ENCODE measurements at places on chromosomes 16 and 17. TPM values are rescaled to one million over a fixed set of nuclear protein-coding genes. Genes with fewer than 3 reads are reported as not detected.
A peak's percentile ranks its signal among the peaks of the same experiment; 100 is the strongest.

The CCL8 gene
- not detected for total RNA-seq

The NPIPB12 gene
- total RNA-seq: 95.3 TPM

The GDPD1 gene
- 2.5 TPM for total RNA-seq

The PRRT2 gene
- 1.1 TPM for total RNA-seq

The GAS7 gene
- total RNA-seq: 2.1 TPM

The PPP1R1B gene
- total RNA-seq: not detected

The NKD1 gene
- total RNA-seq: 0.33 TPM

- peak overlapping the region; percentile 82 for H3K4me3 ChIP-seq
- peaks cover 31% of the 10 kb centered on the region for H3K4me1 ChIP-seq
- H3K27me3 ChIP-seq: peaks cover 11% of the 10 kb centered on the region
- H3K36me3 ChIP-seq: no peaks in the 10 kb centered on the region
Observed at GRCh38 chr17:44345454-44346026, 438 bp downstream of the GRN start.

GRCh38 chr17:78418326-78419026 lies 40.0 kb downstream of the PGS1 start:
- H3K27ac ChIP-seq: no peak overlapping the region
- H3K36me3 ChIP-seq: peaks cover 30% of the 10 kb centered on the region
- H3K4me1 ChIP-seq: peaks cover 57% of the 10 kb centered on the region
- no peak overlapping the region for H3K4me3 ChIP-seq

- no peak for DNase-seq
- no peaks in the 10 kb centered on the region for H3K4me1 ChIP-seq
- H3K27ac ChIP-seq: no peak overlapping the region
Observed at GRCh38 chr16:1173788-1174451, 21.0 kb downstream of the CACNA1H start.

GRCh38 chr16:89602273-89602951 lies 11.0 kb upstream of the DPEP1 start:
- peak; percentile 65 for DNase-seq
- no peak overlapping the region for H3K4me3 ChIP-seq
- no peak overlapping the region for H3K27ac ChIP-seq
- peaks cover 14% of the 10 kb centered on the region for H3K4me1 ChIP-seq
- H3K36me3 ChIP-seq: no peaks in the 10 kb centered on the region

- peaks cover 20% of the 10 kb centered on the region for H3K4me1 ChIP-seq
- DNase-seq: peak; percentile 61
- peaks cover 18% of the 10 kb centered on the region for H3K36me3 ChIP-seq
- peak overlapping the region; percentile 79 for H3K4me3 ChIP-seq
Observed at GRCh38 chr16:81035975-81036750, 521 bp downstream of the ATMIN start.

- DNase-seq: no peak
- H3K4me3 ChIP-seq: no peak overlapping the region
- H3K27me3 ChIP-seq: no peaks in the 10 kb centered on the region
- no peaks in the 10 kb centered on the region for H3K36me3 ChIP-seq
Observed at GRCh38 chr16:52466994-52467393, 79.9 kb downstream of the TOX3 start.

DNA sequence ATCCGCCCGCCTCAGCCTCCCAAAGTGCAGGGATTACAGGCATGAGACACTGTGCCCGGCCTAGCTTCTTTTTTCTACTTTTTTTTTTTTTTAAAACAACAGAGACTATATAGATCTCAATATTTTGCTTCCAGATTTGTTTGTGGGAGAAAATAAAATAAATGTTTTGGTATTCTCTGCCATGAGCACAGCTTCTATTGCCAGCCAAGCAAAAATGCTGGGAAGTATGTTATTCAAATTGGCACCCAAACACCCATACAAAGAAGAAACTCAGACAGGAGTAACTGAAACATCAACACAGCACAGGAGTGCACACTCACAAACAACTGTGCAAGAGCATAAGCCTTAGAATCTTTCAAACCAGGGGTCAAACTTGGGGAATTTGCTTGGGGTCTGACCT lies 37.2 kb upstream of the CLEC3A start:
- no peaks in the 10 kb centered on the region for H3K36me3 ChIP-seq
- DNase-seq: no peak
- no peak overlapping the region for H3K4me3 ChIP-seq
- no peak overlapping the region for H3K27ac ChIP-seq

- H3K27me3 ChIP-seq: no peaks in the 10 kb centered on the region
- no peaks in the 10 kb centered on the region for H3K36me3 ChIP-seq
- H3K27ac ChIP-seq: peak overlapping the region; percentile 32
- H3K4me1 ChIP-seq: peaks cover 40% of the 10 kb centered on the region
- DNase-seq: no peak
Observed at GRCh38 chr16:8872967-8873865, 4.4 kb upstream of the CARHSP1 start.

DNA sequence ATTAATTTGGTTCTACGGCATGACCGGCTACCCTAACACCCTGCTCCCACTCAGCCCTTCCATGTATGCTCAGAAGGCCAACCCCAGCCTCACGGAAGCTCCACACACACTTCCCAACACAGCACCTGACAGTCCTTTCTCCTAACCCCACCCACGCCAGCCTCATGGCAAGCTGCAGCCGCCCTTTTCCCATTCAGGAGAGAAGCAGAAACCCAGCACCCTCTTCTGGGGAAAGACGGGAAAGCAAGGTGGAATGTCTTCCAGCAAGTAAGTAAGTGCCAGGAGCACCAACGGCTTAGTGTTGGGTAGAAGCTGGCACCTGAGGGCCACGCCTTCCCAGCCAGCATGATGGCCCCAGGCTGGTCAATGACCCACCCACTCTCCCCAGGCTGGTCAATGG lies 32.1 kb downstream of the ABR start:
- no peak for DNase-seq
- no peaks in the 10 kb centered on the region for H3K27me3 ChIP-seq
- no peaks in the 10 kb centered on the region for H3K36me3 ChIP-seq
- H3K4me1 ChIP-seq: no peaks in the 10 kb centered on the region
- no peak overlapping the region for H3K4me3 ChIP-seq

DNA sequence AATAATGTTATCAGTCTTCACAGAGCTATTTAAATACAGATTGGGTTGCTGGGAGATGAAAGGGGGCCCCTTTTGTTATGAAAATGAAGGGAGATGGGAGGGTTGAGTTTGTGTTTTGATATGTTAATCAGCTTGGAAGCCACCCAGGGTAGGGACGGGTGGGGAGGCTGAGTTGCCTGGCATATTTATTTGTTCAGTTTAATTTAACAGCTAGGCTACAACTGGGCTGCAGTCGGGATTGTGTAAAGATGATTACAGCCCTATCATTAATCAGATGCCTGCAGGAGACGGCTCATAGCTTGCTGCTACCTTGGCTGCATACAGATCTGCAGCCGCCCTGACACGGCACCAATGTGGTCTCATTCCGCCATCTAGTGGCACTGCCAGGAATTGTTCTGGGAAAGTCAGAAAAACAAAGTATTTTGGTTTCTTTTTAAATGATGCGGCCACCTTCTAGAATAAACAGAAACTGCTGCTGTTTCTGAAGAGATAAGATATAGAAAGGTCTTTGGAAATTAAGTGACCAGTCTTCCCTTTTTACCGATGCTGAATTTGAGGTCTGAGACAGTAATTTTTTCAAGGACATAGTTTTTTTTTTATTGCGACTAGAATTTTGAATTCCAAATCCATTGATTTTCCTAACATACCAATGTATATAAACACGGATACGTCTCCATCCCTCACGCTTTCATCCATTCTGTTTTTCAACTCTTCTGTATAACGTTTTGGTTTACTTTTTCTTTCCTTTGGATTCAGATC lies 458.0 kb upstream of the ASIC2 start:
- DNase-seq: peak; percentile 79
- H3K4me3 ChIP-seq: peak overlapping the region; percentile 38
- H3K27me3 ChIP-seq: peaks cover 22% of the 10 kb centered on the region
- no peaks in the 10 kb centered on the region for H3K36me3 ChIP-seq
- peaks cover 8% of the 10 kb centered on the region for H3K4me1 ChIP-seq
- no peak overlapping the region for H3K27ac ChIP-seq

DNA sequence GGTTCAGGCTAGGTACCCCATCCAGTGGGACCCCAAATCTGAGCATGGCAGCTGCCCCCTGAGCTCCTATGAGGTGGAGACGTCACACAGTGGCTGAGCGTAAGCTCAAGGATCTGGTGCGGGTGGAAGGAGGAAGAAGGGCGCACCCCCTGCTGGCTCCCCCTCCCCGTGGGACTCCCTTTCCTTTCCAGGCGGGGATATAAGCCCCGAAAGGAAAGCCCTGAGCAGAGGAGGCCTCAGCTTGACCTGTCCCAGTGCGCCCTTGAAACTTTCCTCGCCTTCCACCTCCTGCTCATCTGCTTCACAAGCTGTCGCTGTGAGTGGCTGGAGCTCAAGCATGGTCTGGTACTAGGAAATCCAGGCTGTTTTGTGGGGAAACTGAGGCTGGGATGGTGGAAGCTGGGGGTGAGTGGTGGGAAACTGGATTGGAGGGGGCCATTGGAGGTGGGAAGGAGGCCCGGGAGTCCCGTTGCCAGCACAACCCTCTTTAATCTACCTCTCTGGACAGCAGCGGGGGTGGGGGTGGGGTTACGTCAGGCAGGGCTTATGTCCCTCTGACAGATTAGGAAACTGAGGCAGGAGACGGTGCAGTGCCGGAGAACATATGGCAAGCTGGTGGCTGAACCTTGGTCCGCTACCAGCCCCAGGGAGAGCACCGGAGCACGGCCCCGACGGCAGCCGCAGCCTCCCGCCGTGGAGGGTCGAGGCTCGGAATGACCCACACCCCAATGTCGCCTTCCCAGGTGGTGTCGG lies 92.3 kb upstream of the TMEM97 start:
- DNase-seq: no peak
- H3K27me3 ChIP-seq: peaks cover 46% of the 10 kb centered on the region
- no peak overlapping the region for H3K27ac ChIP-seq
- H3K36me3 ChIP-seq: no peaks in the 10 kb centered on the region
- H3K4me1 ChIP-seq: peaks cover 27% of the 10 kb centered on the region
- H3K4me3 ChIP-seq: no peak overlapping the region

DNA sequence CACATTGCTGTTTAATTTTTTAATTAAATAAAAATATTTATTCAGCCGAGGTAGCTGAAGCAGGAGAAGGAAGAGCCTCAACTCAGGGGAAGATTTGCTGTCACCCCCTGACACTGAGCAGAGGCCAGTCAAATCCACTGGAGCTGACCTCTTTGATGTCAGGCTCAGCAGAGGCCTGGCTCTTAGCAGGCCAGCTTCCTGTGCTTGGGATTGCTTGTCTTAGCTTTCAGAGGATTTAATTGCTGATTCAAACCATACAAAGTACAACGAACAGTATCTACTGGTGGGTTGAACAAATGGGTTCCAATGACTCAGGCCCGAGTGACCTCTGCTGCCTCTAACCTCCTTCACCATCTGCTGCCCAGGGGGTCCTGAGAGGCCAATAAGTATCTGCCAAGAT lies 417.0 kb upstream of the HSBP1 start:
- H3K4me3 ChIP-seq: no peak overlapping the region
- no peak overlapping the region for H3K27ac ChIP-seq
- no peak for DNase-seq
- H3K27me3 ChIP-seq: no peaks in the 10 kb centered on the region

DNA sequence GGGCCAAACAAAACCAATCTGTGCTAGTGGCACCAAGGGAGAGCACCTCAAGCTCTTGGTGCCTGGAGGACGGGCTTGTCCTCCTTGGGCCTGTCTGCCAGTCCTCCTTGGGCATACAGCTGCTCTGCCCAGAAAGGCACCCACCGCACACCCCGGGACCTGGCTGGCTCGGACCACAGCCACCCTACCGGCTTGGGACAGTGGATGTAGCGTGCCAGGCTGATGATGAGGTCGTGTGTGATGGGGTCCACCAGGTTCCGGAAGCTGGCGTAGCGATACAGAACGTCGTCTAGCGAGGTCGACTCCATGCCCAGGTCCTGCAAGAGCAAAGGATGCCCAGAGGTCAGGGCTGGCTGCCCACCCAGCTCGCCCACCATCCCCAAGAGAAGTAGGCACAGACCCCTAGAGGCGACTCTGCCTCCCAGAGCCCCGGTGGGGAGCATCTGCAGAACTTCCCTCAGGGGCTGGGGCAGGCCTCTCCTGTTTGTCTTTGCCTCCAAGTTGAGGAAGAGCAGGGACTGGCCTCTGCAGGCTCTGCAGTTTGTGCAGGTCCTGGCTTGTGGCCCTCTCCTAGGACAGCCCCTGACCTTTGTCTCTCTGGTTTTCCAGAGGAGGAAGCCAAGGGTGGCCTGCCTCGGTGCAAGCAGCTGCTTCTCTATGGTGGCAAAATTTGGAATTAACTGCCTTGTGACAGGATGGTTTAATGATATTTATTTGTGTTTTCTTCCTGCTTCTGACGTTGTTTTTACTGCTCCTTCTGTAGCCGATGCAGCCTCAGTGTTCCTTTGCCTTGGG lies 29.7 kb downstream of the LRRC75A start:
- no peaks in the 10 kb centered on the region for H3K27me3 ChIP-seq
- DNase-seq: no peak
- no peak overlapping the region for H3K27ac ChIP-seq
- no peak overlapping the region for H3K4me3 ChIP-seq
- H3K36me3 ChIP-seq: peaks cover 1% of the 10 kb centered on the region
- H3K4me1 ChIP-seq: no peaks in the 10 kb centered on the region

DNA sequence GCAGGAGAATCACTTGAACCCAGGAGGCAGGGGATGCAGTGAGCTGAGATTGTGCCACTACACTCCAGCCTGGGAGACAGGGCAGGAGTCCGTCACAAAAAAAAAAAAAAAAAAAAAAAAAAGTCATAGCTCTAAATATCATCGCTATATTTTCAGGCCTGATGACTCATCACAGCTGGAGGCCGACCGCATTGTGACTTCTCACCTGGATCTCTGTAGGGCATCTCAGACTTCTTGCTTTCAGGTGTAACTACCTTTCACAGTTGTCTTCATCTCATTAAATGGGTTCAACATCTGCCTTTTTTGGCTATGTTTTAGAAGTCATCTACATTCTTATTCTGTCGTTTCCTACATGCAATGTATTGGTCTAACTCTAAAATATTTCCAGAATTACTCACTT lies 353.1 kb upstream of the MON1B start:
- no peaks in the 10 kb centered on the region for H3K4me1 ChIP-seq
- H3K4me3 ChIP-seq: no peak overlapping the region
- H3K27ac ChIP-seq: no peak overlapping the region
- no peak for DNase-seq
- H3K36me3 ChIP-seq: no peaks in the 10 kb centered on the region
- no peaks in the 10 kb centered on the region for H3K27me3 ChIP-seq

GRCh38 chr16:27449434-27450195 lies 47.6 kb downstream of the IL21R start:
- peaks cover 69% of the 10 kb centered on the region for H3K4me1 ChIP-seq
- H3K36me3 ChIP-seq: peaks cover 62% of the 10 kb centered on the region
- H3K4me3 ChIP-seq: peak overlapping the region; percentile 42
- H3K27ac ChIP-seq: peak overlapping the region; percentile 92
- no peaks in the 10 kb centered on the region for H3K27me3 ChIP-seq

DNA sequence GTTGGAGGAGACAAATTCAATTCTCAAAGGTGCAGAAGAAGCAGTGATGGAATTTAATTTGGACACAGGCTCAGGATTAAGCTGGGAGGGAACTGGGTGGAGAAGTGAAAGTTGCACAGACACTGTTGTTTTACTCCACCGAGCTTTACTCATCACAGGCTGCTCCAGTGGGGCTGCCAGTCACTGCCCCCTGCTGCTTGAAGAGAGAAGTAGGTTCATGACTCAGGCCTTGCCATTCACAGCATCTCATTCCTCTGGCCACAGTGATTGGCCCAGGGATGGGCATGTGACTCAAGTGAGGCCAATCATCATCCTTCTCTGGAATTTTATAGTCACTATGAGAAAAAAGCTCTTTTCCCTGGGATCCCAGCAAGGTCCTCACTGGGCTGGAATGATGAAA lies 11.8 kb downstream of the GNAO1 start:
- no peaks in the 10 kb centered on the region for H3K36me3 ChIP-seq
- peaks cover 9% of the 10 kb centered on the region for H3K27me3 ChIP-seq
- H3K4me3 ChIP-seq: no peak overlapping the region
- no peaks in the 10 kb centered on the region for H3K4me1 ChIP-seq
- peak; percentile 74 for DNase-seq
- no peak overlapping the region for H3K27ac ChIP-seq
